ENCODE measurements at places on chromosomes 3 and 15. TPM values are rescaled to one million over a fixed set of nuclear protein-coding genes. Genes with fewer than 3 reads are reported as not detected.

- no peak for DNase-seq
These were observed 8.0 kb downstream of the SH3BP5 start for GRCh38 chr3:15324379-15324808.

DNA sequence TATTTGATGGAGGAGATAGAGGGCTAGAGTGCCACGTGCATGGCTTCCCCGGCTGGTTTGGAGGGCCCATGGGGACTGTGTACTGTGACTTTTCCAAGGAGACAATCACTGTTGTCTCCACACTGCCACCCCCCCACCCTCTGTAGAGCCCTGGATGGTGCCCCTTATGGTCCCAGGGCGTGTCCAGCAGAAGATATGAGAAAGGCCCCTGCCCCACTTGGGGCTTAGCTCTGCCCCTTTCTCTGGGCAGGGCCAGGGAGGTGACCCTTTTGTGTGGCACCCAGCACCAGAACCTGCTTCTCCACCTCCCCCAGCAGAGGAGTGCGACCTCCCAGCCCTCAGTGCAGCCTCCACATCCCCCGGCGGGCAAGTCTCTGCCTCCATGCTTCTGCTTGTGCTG, 32.1 kb downstream of the SPSB4 start:
- no peak for DNase-seq

GRCh38 chr3:122443090-122443489, 27.2 kb upstream of the WDR5B start:
- DNase-seq, result no peak

GRCh38 chr15:65690778-65691177, 69.0 kb downstream of the SLC24A1 start:
- DNase-seq, result no peak

TGFBR2 gene
- 26.1 TPM for total RNA-seq

MASP1 gene
- total RNA-seq, result 1.7 TPM

- no peak for DNase-seq
These were observed 86.7 kb upstream of the LIMD1 start for GRCh38 chr3:45507820-45508317.

AGBL1 gene
- 0.07 TPM for total RNA-seq

- no peak for DNase-seq
These were observed 50.1 kb upstream of the DYNC1LI1 start for GRCh38 chr3:32620611-32621310.

- DNase-seq, result no peak
These were observed 57.9 kb upstream of the SEC22A start for GRCh38 chr3:123143669-123144411.

GRCh38 chr15:72737061-72737460, 46.5 kb downstream of the ADPGK start:
- no peak for DNase-seq

TEX55 gene
- not detected for total RNA-seq

GRCh38 chr3:37032961-37033360, 39.6 kb downstream of the MLH1 start:
- DNase-seq, result no peak

GRCh38 chr3:38646630-38647029, 2.9 kb downstream of the SCN5A start:
- no peak for DNase-seq

DNA sequence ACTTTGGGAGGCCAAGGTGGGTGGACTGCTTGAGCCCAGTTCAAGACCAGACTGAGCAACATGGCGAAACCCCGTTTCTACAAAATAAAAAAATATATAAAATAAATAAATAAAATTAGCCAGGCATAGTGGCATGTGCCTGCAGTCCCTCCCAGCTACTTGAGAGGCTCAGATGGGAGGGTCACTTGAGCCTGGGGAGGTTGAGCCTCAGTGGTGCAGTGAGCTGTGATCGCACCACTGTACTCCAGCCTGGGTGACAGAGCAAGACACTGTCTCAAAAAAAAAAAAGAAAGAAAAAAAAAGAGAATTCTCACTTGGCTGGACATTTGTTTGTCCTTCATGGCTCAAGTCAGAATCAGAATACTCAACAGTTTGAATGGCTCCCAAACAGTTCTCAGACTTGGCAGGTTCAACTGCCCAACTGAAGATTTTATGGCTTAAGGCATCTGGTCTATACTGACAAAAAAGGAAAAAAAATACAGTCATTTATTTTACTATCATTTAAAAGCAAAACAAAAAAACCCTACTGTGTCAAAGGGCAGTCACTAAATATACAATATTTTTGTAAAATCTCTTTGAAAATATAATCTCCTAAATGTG, 106.6 kb downstream of the FBXL22 start:
- DNase-seq, result no peak

GRCh38 chr15:90581771-90582352, 52.1 kb downstream of the CRTC3 start:
- DNase-seq, result no peak

- DNase-seq, result no peak
These were observed 6.5 kb upstream of the CORO2B start for GRCh38 chr15:68572309-68572708.

AQP9 gene
- total RNA-seq, result not detected

DNA sequence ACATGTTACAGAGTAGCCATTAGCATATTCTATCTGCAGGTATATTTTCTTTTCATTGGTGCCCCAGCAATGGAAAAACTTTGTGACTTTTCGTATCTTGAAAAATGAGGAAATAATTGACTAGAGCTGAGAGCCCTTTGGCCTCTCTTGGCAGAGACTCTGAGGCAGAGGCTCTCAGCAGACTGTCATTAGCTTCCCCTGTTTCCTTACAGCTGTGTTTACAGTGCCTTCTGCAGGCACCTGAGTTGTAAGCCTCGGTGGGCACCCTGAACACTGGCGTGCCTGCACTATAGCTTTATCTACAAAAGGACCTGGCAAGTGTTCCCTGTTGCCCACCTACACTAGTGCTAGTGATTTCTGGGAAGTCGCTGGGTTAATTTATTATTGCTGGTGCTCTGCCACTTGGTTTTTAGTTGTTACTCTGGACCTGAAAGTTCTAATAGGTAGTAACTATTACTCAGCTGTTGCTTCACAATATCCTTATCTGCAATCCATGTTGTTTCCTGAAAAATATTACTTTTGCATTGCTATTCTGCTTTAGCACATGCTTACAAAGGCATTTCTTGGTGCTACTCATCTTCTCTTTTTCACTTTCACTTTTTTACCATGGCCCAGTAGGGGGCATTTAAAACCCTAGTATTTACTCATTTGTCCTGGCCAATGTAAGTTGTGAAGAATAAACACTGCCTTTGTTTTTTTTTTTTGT, 7.8 kb upstream of the GPR171 start:
- DNase-seq, result no peak

DNA sequence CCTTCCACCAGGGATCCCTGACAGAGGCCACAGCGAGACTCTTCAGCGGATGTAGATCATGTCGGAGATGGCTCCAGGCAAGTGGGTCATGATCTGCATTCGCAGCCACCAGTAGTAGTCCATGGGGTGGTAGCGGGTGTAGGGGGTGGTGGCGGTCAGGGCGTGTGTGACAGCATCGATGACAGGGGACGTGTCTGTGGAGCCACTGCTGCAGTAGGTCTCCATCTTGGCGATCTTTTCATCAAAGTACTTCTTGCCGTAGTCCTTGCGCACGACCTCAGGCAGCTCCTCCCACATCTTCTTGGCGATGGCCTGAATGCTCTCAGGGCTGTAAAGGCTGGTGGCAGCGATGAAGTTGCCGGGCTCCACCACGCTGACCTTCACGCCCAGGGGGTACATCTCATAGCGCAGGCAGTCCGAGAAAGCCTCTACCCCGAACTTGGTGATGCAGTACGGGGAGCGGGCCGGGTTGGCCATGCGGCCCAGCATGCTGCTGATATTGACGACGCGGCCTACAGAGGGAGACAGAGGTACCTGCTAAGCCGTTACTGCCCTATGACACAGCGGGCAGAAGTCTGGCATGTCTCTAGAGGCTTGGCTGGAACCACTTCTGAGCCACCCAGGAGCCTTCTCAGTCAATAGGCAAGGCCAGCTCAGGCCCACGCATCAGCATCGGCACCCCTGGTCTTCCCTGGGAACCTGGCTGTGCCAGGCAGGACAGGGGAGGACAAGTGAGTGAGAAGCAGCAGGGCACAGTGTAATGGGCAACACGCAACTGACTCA, 43.7 kb downstream of the BDH1 start:
- DNase-seq, result no peak

RTP1 gene
- not detected for total RNA-seq

DNA sequence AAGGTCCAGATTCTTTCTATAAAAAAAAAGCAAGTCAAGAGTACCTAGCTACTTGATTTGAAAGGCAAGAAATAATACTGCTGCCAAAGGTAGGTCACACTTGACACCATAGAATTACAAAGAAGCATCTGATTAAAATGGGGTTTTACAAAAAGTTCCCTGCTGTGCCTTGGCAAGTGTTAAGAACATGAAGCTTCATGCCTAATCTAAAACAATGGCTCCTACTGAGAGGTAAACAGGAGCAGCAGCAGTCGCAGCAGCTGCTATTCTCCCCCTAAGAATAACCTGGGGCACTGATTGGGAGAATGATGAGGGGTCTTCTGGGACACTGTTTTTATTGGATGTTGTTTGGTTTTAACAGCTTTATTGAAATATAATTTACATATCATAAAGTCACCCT, 14.1 kb downstream of the UBP1 start:
- no peak for DNase-seq

CTNNB1 gene
- total RNA-seq, result 438 TPM

- DNase-seq, result no peak
These were observed 226.3 kb upstream of the MRPL3 start for GRCh38 chr3:131728898-131729642.

DNA sequence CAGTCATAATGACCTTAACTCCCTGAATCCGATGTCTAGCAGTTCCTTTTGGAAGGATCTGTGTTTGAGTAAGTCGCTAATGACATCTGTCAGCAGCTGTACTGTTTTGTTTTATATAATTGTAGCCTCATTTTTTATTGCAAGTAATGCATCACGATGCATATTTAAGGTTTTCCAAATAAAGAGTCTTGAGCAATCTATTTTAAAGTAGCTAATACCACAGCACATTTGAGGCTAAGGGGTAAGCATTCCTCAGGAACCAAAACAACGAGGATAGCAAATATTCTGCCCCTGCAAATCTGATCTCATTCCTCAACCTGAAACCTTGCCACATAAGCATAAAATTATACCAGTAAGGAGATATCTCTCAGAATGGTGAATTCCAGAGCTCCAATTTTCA, 98.7 kb downstream of the TBC1D5 start:
- DNase-seq, result no peak

TRIM42 gene
- not detected for total RNA-seq

PLSCR5 gene
- not detected for total RNA-seq

SCAANT1 gene
- total RNA-seq, result not detected

RASGRP1 gene
- total RNA-seq, result 3.0 TPM

- no peak for DNase-seq
These were observed 88.1 kb downstream of the MBNL1 start for GRCh38 chr3:152356870-152357276.

- DNase-seq, result no peak
These were observed 80.1 kb downstream of the SLC6A1 start for GRCh38 chr3:11072631-11073030.

- DNase-seq, result no peak
These were observed 80.3 kb downstream of the TM4SF4 start for GRCh38 chr3:149554826-149555225.

GRCh38 chr3:69462826-69463100, 76.9 kb upstream of the FRMD4B start:
- no peak for DNase-seq

DNA sequence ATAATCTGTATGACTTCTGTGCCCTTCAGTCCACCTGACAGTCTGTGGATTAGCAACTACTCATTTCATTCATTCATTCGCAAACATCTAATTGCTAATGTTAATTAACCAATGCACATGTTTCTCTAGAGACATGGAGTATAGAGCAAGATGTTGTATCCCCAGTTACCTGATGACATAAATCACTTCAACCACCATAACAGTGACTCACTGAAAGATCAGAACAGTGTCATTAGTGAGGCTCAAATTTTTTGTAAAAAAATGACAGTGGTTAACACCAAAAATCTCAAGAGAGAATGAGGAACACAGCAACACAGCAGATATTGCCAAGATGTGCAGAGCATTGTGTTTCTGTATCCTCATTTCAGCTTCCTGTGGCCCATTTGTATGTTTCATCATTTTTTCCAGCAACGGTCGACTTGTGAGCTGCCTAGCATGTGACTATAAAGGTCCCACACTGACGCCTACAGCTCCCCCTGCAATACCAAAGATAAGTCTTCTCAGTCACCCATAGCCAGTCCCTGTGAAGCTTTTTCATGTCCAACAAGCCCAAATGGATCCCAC, 3.7 kb upstream of the PLD1 start:
- no peak for DNase-seq

GRCh38 chr15:61017627-61018026, 211.5 kb downstream of the RORA start:
- DNase-seq, result no peak

DNA sequence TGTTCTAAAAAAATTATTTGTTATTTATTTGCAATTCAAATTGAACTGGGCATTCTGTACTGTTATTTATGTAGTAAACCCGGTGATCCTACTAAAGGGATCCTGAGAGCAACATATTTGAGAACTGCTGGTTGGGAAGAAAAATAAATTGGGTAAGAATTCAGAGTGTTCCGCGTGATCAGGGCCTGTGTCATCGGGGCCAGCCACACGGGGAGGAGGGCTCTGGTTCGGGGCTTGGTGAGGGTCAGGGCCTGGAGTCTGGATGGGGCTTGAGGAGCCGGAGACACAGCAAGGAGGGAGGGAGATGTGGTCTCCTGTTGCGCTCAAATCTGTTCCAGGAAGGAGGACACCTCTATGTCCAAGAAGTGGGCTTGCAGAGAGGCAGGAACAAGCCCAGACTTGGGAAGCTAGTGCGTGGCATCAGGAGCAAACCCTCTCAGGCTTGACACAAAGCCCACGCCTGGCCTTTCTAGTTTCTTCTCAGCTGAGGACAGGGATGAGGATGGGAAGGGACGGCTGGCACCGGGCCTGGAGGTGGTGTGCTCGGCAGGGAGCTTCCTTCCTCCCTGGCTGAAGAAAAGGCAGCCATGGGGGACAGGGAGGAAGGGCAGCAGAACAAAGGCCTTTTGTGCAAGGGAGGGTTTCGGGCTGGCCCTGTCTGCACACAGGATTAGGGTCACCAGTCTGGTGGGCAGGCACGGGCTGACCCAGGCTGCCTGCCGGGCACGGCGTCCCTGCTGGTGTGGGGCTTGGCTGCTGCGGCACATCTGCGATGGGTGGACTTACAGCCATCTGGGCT, 22.9 kb upstream of the FBLN2 start:
- DNase-seq, result no peak

KCNMB3 gene
- total RNA-seq, result 2.0 TPM

GRCh38 chr3:102525624-102526023, 90.8 kb downstream of the ZPLD1 start:
- no peak for DNase-seq

Measured in type B pancreatic cell (in vitro differentiated cells).